K562 (cell line): ENCODE measurements at places on chromosomes 2 and 18.

DNA sequence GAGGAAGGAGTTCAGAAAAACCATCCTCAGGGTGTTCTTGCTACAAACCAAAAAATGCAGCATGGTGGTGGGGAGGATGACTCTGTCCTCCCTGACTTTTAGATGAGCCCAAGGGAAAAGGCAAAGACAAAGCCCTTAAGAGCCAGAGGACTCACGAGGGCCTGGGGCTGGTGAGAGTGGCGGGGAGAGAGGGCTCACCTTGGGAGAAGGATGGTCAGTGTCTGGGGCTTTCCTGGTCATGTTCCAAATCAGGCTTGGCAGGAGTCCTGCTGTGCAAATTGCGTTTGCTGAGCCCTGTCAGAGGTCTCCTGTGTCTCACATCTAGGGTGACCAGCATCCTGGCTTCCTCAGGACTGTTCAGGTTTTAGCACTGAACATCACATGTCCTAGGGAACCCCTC, 4.7 kb downstream of the UGT1A1 start:
- DNase-seq: no peak

DNA sequence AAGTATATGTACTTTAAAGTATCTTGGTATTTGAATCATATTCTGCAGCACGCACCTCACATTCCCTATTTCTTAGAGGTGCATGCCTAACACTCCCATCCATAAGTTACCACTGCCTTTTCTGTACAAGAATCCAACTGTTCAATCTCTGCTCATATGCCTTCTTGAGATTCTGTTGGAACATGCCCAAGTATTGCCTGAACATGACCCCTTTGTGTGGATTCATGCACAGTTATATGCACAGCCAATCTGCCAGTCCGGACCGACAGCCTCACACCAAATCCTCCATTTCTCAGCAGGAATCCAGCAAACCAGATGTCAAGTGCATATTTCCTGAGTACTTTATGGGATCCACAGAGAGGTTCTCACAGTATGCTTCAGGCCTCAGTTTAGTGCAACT, 222.0 kb downstream of the TMEM182 start:
- DNase-seq: no peak

DNA sequence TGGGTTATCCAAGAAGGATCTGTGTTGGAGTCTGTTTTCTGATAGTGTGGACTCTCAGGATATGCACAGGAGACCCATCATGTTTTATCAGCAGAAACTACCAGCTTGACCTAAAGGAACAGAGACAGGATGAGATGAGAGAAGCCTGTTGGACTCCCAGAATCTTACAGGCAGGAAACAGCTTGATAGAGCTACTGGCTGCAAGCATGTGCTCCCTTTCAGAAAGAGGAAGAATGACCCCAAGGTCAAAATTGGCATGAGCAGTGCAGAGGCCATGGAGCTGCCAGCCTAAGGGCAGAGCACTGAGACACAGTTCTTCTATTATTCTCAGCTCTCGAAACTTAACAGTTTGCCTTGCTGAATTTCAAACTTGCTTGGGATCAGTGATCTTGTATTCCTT, 135.2 kb upstream of the NFATC1 start:
- no peak for DNase-seq

GRCh38 chr2:39712953-39713352, 47.2 kb downstream of the TMEM178A start:
- no peak for DNase-seq

DNA sequence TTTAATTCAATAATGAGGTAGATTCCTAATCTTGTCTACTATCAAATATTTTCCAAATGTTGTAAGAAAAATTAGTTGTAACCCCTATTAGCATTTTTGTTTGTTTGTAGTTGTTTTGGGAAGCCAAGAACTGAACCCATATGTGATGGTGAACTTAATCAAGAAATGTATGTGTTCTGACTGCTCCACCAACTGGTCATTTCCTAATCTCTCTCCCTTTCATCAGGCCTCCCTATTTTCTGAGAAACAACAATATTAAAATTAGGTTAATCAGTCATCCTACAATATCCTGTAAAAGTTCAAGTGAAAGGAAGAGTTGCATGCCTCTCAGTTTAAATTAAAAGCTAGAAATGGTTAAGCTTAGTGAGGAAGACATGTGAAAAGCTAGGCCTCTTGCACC, 504.0 kb downstream of the EPHA4 start:
- no peak for DNase-seq

DNA sequence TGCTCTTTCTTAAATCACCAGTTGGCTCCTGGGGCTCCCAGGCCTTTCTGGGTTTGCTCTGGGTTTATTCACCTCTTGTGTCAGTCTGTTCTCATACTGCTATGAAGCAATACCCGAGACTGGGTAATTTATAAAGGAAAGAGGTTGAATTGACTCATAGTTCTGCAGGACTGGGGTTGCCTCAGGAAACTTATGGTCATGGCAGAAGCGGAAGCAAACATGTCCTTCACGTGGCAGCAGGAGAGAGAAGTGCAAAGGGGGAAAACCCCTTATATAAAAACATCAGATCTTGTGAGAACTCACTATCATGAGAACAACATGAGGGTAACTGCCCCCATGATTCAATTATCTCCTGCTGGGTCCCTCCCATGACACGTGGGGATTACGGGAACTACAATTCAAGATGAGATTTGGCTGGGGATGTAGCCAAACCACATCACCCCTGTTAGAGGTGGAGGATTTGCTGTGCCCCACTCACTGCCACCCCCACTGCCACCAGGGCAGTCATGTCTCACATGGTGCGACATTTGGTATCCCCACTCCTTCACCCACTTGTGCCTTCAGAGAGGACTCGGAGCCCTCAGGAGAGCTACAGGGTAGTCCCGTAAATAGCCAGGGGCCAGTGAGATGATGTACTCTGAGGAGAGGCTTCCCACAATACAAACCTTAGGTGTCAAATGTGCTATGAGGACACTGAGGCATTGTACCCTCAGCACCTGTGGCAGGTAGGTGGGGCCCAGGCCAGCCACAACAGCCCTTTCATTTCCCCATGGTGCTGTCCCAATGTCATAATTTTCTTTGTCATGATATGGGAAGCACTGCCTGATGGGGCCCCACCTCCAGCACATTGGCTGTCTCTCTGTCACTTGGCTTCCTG, 35.7 kb downstream of the CDC42EP3 start:
- no peak for DNase-seq

DNA sequence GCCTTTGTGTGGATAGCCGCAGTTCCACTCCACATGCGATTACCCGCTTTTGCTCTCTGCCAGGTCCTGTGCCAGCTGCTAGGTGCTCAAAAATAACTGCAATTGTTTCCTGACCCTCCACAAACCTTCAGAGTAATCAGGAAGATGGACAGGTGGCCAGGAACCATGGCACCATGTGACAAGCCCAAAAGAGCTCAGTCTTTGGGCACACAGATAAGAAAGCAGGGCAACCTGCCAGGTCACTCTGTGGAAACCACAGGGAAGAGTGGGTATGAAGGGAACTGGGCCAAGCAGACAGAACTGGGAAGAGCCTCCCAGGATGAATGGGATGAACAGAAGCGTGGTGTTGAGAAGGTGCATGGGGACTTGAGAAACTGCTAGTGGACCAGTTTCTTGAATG, 79.4 kb upstream of the AGAP1 start:
- no peak for DNase-seq

GRCh38 chr18:24491927-24492834, 31.7 kb downstream of the HRH4 start:
- no peak for DNase-seq

DNA sequence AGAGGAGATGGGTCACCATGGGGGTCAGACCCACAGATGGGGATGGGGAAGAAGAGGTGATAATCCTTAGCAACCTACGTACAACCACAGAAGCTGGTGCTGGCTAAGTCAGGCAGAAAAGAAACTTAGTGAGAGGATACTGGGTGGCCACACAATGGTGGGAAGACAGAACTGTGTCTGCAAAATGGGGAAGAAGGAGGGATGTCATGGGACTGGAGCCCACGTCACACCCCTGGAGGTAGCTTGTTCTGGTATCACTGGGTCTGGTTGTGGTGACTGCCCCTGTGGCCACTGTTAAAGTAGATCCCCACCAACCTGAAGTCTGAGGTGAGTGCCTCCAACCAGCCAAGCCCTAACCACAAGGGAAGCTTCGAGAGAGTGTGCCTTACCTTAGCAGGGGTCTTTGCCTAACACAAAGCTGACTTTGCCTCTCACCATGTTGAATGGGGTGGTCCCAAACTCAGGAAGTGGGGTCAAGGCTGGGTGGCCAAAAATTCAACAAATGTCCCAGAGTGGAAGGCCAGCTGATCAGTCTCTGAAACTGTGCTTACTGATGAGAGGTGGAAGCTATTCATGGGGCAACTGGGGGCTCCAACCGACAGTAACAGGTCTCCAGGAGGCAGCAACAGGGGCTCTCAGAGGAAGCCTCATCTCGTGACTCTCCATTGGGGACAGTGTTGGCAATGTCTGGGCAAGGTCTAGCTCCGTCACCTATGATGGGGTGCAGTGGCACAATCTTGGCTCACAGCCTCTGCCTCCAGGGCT, 64.8 kb upstream of the SLC1A4 start:
- DNase-seq: no peak

- no peak for DNase-seq
Observed at GRCh38 chr2:118812552-118812951, 34.9 kb downstream of the EN1 start.

GRCh38 chr2:30315391-30316063, 84.2 kb downstream of the LBH start:
- no peak for DNase-seq

DNA sequence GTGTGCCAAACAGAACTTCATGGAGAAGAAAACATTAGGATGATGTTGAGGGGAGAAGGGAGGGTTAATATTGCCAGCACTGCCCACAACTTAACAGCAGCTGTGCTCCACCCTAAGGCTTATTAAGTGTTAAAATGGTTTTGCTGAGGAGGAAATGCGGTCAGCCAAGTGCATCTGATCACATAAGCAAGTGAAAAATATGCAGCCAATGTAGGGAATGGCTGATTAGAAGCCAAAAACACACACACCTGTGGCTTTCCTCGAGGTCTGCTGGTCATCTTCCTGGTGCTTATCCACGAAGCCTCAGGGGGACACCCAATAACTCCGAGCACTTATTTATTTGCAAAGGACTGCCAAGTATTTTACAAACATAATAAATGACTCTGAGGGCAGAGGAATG, 66.3 kb upstream of the GPR45 start:
- no peak for DNase-seq

- DNase-seq: no peak
Observed at GRCh38 chr2:95344215-95344583, 47.1 kb downstream of the KCNIP3 start.

GRCh38 chr18:10197097-10197496, 257.3 kb upstream of the APCDD1 start:
- DNase-seq: no peak

DNA sequence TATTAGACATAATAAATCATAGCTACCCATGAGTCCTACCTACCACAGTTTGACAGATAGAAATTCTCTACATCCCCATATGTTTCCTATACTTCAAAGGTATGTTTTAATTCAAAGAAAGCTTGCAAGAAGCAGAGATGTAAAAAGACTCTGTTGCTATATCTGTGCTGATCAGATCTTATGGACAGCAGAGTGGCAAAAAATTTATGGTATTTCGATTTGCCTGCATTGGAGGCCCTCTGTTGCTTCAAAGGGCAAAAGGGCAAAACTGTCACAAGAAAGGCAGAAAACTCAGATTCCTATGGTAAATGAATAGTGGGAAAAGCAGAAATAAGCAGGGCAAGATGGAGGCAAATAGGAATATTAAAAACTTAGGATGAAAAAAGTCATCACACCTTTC, 447.8 kb upstream of the SPHKAP start:
- no peak for DNase-seq

- peak; percentile 12 for DNase-seq
Observed at GRCh38 chr18:76431437-76432273, 63.4 kb downstream of the ZNF516 start.

DNA sequence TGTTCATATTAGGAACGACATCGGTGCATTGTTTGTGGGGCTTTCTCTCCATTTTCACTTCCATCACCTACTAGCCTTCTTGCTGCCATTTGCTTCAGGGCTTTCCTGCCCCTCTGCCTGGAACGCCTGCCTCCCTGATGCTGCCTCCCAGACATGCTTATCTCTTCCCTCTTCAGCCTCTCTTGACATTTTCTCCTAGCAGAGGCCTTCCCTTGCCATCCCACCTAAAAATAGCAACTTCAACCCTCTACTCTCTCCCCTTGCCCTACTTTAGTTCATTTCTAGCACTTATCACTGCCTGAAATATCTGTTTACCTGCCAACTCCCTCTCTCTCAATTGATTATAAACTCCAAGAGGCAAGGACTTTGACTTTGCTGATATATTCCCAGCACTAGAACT, 210.3 kb downstream of the SP3 start:
- no peak for DNase-seq

DNA sequence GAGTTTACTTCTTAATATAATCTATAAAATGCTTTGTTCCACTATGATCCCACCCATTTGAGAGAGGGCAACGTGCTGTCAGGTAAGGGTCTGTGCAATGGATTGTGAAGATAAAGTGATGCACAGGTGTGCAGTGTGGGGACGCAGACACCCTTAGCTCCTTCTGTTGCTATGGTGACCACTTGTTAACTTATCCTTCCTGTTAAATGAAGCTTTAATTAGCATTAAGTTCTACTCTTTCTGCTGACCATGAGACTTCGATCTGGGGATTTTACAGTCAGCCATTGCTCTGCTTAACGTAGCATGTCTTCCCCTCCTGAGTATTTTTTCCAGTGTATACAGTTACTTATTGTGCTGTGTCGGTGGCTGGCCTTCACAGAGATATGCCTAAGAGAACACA, 23.1 kb upstream of the ALKAL2 start:
- DNase-seq: no peak
